Activated B cell treated with CpG ODN at 0.5 μM for 24 hours (primary cell): ENCODE measurements at places on chromosomes 3 and 15.

GRCh38 chr3:106167728-106168127, 298.9 kb upstream of the CBLB start:
- no peak for DNase-seq

DNA sequence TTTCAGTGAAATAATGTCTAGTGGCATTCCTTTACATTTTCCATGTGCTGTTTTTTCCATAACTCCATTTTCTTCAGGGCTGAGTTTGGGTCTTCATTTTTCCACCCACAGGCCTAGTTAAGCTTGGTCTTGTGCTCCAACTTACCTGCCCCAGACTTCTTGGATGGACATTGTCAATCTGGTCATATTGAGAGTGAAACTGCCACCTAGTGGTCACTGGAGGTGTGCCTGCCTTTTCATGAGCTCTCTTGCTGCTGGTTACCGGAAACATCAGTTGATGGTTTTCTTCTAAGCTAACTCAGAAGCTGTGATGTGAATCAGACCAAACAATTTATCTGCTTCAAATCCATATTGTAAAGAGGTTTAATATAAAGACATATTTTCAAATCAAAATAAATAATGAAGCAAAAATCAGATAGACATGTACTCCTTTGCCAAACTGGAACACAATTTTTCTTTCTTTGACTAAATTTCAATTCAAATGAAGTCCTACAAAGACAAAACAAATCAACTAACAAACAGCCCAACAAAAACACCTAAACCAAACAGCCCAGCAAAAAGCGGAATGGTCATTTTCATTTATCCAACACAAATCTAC, 135.1 kb upstream of the RASGRP1 start:
- no peak for DNase-seq

DNA sequence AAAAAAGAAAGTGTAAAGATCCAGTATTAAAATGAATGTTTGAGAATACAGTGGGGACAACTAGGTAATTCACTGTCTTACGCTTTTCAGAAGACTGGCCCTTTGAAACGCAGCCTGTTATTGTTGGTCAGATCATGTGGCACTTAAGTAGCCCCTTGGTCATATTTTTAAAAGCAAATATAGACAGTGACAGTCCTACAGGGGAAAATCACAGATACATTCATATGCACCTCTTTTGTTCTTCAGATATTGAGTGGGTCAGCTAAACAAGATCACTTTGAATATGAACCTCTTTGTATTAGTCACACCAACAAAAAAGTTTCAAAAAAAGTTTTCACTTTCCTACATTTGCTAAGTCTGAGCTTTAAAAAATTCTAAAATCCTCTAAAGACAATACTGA, 36.0 kb downstream of the TIGIT start:
- no peak for DNase-seq

- DNase-seq: no peak
Observed at GRCh38 chr15:58038426-58039078, 27.0 kb downstream of the ALDH1A2 start.

DNA sequence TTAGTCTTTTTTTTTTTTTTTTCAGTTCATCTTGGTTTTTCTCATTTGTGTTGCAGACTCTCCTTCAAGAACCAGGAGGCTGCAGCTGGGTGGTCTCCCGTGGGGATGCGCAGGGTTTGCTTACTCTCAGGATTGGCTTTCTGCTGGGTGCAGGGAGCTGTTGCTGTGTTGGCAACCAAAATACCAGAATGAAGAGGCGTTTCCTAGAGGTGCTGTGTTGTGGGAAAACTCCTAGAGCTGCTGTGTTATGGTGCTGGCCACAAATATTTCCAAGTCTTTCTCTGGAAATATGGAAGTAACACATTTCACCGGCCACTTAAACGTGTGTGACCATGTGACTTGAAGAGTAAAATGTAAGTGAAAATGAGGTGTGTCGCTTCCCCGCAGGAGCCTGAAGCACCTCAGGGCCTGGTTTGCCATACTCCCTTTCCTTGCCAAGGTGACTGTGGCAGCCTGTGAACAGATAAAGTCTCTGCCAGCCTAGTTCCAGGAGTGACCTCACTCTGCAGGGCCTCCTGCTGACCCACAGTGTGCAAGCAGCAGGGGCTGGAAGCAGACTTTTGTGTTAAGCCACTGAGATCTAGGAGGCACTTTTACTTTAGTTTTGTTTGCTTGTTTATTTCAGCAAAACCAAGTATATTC, 258.9 kb downstream of the ADAMTS17 start:
- no peak for DNase-seq

- no peak for DNase-seq
Observed at GRCh38 chr3:99700631-99701268, 62.4 kb downstream of the COL8A1 start.

DNA sequence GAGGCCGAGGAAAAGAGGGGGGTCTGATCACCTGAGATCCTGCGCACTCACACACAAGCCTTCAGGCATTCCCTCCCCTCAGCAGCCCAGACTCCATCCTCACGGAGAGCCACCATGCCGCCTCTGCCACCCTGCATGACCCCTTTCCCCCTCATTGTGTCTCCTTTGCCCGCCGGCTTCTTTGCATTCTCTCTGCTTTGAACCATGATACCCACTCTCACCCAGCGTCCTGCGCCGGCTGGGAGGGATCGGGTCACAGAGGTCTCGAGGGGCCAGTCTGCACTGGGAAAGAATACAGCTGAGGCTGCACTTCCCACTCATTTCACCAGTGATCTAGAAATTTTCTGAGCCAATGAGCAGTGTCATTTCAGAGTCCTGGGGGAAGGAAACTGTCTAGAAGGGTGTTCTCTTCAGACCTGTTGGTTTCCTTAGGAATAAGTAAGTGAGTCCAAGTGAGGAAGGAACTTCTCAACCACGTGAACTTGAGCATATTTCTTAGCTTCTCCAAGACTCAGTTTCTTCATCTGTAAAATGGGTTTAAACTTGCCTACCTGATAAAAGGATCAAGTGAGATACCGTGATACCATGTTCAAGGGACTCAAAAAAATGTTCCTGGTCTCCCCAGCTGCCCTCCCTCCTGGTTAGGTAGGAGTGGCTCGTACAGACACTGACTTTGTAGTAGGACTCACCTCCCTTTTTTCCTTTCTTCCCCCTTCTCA, 96.7 kb downstream of the TOP2B start:
- no peak for DNase-seq

DNA sequence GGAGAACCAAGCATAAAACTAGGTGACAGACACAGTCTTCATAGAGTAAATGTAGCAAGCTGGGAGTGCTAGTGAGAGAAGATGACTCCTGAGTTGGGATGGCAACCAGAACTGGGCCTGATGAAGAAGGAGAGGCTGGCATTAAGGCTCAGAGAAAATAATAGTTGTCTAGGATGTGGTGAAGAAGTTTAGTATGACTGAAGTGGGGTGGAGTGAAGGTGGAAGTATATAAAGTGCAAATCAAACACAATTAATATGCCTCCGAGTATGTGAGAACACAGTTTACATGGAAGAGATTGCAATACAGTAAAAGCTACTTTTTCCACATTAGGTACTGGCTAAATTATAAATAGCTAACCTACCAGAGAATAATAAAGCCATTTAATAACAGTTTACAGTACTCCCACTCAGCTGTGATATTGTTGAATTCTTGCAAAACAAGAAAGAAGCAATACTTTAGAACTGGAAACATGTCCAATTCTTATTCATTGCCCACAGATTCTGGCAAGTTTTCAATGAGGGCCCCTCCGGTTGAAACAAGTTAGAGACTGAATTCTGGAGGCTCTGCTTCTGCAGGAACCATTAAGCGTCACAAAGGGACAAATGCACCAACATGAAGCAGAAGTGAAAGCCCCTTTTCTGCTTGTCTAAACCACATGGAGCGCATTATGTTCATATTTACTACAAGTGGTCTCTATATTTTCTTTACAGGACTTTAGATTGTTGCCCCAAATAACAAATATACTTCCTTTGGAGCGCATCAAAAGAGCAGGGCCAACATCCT, 243.7 kb downstream of the SLC9A9 start:
- DNase-seq: no peak

GRCh38 chr3:196159526-196159925, 51.7 kb downstream of the ZDHHC19 start:
- no peak for DNase-seq

- DNase-seq: no peak
Observed at GRCh38 chr3:52439426-52440248, 5.3 kb downstream of the SEMA3G start.

DNA sequence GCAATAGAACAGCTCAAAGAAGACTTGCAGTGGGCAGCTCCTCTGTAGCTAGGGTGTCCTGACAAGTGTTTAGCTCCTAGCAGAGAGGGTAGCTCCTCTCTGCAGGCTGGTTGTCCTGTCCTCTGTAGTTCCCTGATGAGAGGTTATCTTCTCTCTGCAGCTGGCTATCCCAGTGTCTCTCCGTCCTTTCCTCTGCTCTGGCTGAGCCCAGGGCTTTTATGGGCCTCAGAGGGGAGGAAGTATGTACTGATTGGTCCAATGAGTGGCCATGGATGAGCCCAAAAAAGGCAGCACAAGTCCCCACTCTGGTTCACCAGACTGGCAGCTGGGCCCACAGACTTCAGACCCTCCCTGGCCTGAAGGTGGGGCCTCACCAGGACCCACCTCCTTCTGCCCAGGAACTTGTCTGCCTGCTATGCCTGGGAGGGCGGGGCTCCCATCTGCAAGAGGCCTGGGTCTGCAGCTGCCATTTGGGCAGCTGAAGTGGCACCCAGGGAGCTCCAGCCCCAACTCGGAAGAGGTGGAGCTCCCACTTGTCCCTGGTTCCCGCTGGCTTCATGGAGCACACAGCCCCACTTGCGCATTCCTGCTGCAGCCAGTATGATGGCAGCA, 27.2 kb upstream of the MEX3B start:
- DNase-seq: no peak

GRCh38 chr3:115341208-115341607, 194.1 kb upstream of the ZBTB20 start:
- DNase-seq: no peak

- no peak for DNase-seq
Observed at GRCh38 chr3:15825016-15825415, 27.2 kb upstream of the ANKRD28 start.

GRCh38 chr15:38516626-38517025, 48.0 kb downstream of the RASGRP1 start:
- no peak for DNase-seq

- no peak for DNase-seq
Observed at GRCh38 chr3:11618904-11619303, 24.8 kb downstream of the VGLL4 start.

DNA sequence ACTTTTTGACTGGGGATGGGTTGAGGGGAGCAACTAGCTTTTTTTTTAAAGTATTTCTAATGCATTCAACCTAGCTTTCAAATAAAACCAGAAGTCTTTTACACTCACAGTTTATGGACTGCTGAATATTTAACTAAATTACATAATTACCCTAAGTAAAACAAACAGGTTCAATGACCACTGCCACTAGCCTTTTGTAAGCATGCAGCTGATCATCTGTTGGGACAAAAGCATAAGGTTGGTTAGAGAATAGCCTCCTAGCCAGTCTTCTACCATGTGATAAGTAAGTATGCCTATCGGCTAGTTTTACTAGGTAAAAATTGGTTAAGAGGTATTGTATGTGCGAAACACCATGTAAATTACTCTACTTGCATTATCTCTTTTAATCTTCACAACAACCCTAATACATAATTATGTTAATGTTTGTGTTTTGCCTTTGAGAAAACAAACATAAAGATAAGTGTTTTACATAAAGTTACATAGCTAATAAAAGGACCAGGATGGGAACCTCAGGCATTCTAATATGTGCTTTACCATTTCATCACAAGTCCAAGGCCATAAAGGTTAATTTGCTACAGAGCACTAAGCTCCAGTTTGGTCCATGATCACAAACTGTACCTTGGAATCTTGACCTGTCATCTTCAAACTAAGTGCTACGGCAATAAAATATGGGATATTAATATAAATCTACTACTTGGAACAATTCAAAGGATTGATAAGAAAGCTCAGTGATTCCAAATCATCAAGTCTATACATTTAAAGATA, 13.2 kb downstream of the PFN2 start:
- no peak for DNase-seq

DNA sequence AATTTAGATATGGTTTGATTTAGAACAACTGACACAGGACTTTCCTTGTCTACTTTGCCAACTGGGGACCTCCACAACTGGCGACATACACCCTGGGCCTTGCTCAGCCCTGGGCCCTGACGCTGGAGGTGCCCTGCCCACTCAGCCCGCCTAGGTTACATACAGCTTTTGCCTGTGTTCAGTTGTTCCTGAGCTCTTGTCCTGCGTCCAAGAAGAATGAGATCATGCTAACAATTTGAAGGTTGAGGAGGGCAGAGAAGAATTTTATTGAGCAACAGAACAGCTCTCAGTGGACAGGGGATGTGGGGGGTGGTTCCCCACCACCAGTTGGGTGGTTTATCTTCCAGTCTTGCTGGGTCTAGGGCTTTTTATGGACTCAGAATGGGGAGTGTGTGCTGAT, 67.9 kb downstream of the IQCH start:
- DNase-seq: no peak

DNA sequence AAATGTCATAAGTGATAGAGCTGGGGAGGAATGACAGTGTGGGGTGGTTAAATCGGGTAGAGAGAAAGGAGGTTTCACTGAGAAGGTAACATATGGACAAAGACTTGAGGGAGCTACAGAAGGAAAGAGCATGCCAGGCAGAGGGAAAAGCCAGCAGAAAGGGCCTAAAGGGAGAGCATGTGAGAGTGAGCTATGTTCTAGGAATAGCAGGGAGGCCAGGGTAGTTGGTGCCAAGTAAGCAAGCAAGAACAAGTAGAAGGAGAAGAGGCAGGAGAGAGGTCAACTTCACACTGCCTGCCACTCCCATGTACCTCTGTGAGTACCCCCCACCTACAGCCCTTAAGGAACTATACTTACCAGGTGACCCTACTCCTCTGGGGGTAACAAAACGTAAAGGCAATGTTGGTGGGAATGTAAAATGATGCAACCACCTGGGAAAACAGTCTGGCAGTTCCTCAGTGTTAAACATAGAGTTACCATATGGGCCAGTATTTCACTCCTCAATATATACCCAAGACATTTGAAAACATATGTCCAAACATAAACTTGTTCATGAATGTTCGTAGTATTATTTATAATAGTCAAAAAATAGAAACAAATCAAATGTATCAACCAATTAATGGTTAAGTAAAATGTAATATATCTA, 67.6 kb downstream of the SFMBT1 start:
- no peak for DNase-seq

DNA sequence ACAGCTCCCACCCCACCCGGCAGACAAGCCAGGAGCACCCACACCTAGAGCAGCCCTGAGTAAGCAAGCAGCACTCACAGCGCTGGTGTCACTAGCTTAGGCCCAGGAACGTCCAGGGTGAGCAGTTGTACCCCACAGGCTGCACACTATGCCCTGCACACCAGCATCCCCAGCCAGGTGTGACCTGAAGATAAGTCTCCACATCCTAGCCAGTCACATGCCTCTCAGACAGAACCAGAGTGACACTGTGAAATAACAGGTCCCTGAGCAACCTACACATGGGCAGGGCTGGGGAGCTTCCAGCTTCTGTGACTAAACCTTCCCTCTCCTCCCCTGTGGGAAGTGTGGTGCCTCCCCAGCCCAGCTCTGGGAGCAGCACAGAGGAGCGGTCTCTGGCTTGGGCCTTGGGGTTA, 253.6 kb downstream of the UACA start:
- no peak for DNase-seq

GRCh38 chr3:127784865-127785710, 37.2 kb downstream of the MGLL start:
- no peak for DNase-seq

- DNase-seq: no peak
Observed at GRCh38 chr3:41193794-41194539, 5.3 kb upstream of the CTNNB1 start.
